ENCODE measurements at places on chromosomes 7 and 10. TPM values are rescaled to one million over a fixed set of nuclear protein-coding genes. Genes with fewer than 3 reads are reported as not detected.
A peak's percentile ranks its signal among the peaks of the same experiment; 100 is the strongest.

The LHPP gene
- 5.2 TPM for total RNA-seq

The SPDYE6 gene
- total RNA-seq = not detected

The PPP1R9A gene
- total RNA-seq = 18.2 TPM

The NFE2L3 gene
- total RNA-seq = 8.8 TPM

The GDF10 gene
- total RNA-seq = not detected

The SPDYE1 gene
- not detected for total RNA-seq

The COX15 gene
- 59.4 TPM for total RNA-seq

The OR2A42 gene
- total RNA-seq = not detected

DNA sequence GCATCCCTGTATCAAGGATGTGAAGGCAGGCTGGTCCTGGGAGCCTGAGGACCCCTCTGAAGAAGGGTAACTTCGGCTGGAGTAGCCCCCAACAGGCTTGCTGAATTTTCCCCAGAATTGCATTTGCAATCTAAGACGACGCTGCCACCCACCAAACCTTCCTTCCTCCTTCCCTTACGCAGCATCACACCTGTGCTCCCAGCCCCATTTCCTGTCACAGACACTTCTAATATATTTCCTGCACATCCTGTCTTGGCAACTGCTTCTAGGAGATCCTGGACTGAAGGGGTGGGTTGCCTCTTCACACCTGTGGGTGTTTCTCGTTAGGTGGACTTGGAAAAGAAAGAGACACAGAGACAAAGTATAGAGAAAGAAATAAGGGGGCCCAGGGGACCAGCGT lies 9.4 kb upstream of the PGAM1 start:
- peaks cover 79% of the 10 kb centered on the region for H3K4me1 ChIP-seq
- H3K4me3 ChIP-seq = no peak overlapping the region
- no peaks in the 10 kb centered on the region for H3K27me3 ChIP-seq

GRCh38 chr10:102191956-102192355 lies 34.1 kb upstream of the ELOVL3 start:
- H3K27ac ChIP-seq = no peak overlapping the region
- DNase-seq = no peak
- H3K4me1 ChIP-seq = peaks cover 11% of the 10 kb centered on the region
- no peaks in the 10 kb centered on the region for H3K36me3 ChIP-seq

DNA sequence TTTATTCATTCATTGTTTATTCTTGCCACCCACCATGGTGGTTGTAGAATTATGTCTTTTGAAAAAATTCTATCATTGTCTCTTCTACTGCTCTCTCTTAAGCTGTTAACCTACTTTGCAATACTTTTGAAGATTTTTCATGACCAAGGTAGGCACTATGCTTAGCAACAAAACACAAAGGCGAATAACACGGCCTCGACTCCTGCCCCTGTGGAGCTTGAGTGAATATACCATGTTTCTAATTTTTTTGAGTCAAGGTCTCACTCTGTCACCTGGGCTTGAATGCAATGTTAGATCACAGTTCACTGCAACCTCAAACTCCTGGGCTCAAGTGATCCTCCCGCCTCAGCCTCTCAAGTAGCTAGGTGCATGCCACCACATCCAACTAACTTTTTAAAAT lies 39.4 kb downstream of the APBB1IP start:
- H3K36me3 ChIP-seq = no peaks in the 10 kb centered on the region
- H3K4me1 ChIP-seq = no peaks in the 10 kb centered on the region
- no peak overlapping the region for H3K27ac ChIP-seq
- H3K27me3 ChIP-seq = no peaks in the 10 kb centered on the region

GRCh38 chr7:101744588-101744987 lies 72.8 kb upstream of the CUX1 start:
- H3K4me3 ChIP-seq = no peak overlapping the region
- DNase-seq = no peak
- peaks cover 5% of the 10 kb centered on the region for H3K27me3 ChIP-seq
- no peaks in the 10 kb centered on the region for H3K36me3 ChIP-seq

DNA sequence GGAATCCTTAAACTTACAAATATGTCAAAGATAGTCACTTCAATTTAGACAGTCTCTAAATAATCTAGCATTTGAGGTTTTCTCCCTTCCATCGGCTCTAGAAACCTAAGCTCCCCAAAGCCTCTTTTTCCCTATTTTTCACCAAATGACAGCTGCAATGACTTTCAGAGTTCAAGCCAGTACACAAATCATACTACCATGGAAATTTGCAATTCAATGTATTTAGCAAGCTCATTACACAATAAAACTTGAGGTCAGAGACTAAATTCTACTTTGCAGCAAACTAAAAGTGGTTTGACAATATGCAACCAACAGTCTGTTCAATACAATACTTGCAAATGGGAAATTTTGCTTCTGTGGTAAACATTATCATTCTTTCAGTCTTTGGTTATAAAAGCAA lies 80.3 kb downstream of the SKIDA1 start:
- H3K27ac ChIP-seq = no peak overlapping the region
- peaks cover 6% of the 10 kb centered on the region for H3K4me1 ChIP-seq
- H3K36me3 ChIP-seq = no peaks in the 10 kb centered on the region
- H3K27me3 ChIP-seq = no peaks in the 10 kb centered on the region
- no peak for DNase-seq

- no peak overlapping the region for H3K4me3 ChIP-seq
- no peak for DNase-seq
- H3K27me3 ChIP-seq = no peaks in the 10 kb centered on the region
- no peaks in the 10 kb centered on the region for H3K4me1 ChIP-seq
- H3K36me3 ChIP-seq = peaks cover 2% of the 10 kb centered on the region
These were observed 39.5 kb downstream of the LRMDA start for GRCh38 chr10:75470901-75471300.

- H3K27me3 ChIP-seq = no peaks in the 10 kb centered on the region
- peaks cover 15% of the 10 kb centered on the region for H3K4me1 ChIP-seq
- DNase-seq = peak; percentile 79
- H3K36me3 ChIP-seq = peaks cover 10% of the 10 kb centered on the region
- no peak overlapping the region for H3K4me3 ChIP-seq
These were observed 18.7 kb downstream of the AKR1C1 start for GRCh38 chr10:4981722-4982471.

DNA sequence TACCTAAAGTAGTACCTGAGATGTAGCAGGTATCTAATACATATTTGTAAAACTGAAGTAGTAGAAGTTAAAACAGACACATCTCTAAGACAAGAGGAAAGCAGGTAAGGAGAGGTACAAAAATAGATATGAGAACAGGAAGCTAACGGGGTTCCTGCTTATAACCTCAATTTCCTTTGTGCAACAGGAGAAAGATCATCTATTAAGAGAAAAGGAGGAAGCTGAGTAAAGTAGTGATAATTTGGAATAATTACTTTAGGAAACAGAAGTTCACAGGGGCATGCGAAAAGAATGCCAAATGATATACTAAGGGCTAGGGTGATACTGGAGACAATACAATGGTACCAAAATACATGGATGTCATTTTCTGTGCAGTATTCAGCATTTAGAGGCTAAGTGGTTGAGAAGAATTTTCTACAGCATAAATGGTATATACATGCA lies 108.7 kb downstream of the NRBF2 start:
- DNase-seq = no peak
- peaks cover 16% of the 10 kb centered on the region for H3K36me3 ChIP-seq
- H3K4me3 ChIP-seq = no peak overlapping the region
- H3K27ac ChIP-seq = no peak overlapping the region
- 0 out of 2 replicates have a peak, but pooled peaks cover 5% of the 10 kb centered on the region for H3K4me1 ChIP-seq

- no peak for DNase-seq
- no peak overlapping the region for H3K4me3 ChIP-seq
- no peak overlapping the region for H3K27ac ChIP-seq
These were observed 10.8 kb upstream of the PON1 start for GRCh38 chr7:95335093-95335492.

DNA sequence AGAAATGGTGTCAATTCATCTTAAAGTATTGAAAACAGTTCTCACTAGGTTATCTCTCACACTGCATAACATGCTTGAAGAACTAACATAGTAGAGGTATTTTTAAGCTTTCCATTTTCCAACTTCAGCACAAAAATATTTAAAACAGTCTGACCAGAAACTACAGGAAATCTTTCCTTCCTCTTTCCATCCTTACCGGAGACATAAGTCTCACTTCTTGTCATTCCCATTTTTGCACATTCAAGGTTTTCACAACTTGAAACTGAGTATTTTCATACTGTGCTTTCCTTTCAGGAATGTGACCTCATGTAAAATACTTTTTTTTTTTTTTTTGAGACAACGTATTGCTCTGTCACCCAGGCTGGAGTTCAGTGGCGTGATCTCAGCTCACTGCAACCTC lies 45.2 kb downstream of the ARHGAP12 start:
- H3K36me3 ChIP-seq = peaks cover 8% of the 10 kb centered on the region
- peaks cover 81% of the 10 kb centered on the region for H3K4me1 ChIP-seq
- H3K27ac ChIP-seq = peak overlapping the region; percentile 11
- no peaks in the 10 kb centered on the region for H3K27me3 ChIP-seq
- no peak overlapping the region for H3K4me3 ChIP-seq
- DNase-seq = no peak

DNA sequence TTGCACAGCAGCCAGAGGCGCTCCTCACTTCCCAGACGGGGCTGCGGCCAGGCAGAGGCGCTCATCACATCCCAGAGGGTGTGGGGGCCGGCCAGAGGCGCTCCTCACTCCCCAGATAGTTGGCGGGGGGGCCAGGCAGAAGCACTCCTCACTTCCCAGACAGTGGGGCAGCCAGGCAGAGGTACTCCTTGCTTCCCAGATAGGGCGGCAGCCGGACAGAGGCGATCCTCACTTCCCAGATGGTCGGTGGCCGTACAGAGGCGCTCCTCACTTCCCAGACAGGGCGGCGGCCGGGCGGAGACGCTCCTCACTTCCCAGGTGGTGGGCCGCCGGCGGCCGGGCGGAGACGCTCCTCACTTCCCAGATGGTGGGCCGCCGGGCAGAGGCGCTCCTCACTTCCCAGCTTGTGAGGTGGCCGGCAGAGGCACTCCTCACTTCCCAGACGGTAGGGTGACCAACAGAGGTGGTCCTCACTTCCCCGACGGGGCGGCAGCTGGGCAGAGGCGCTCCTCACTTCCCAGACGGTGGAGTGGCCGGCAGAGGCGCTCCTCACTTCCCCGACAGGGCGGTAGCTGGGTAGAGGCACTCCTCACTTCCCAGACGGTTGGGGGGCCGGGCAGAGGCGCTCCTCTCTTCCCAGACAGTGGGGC lies 26.5 kb downstream of the CCNY start:
- H3K27ac ChIP-seq = peak overlapping the region; percentile 72
- H3K4me1 ChIP-seq = peaks cover 62% of the 10 kb centered on the region
- H3K4me3 ChIP-seq = no peak overlapping the region
- no peaks in the 10 kb centered on the region for H3K27me3 ChIP-seq
- no peak for DNase-seq
- H3K36me3 ChIP-seq = no peaks in the 10 kb centered on the region

GRCh38 chr7:87144173-87144657 lies 8.0 kb upstream of the DMTF1 start:
- H3K4me1 ChIP-seq = peaks cover 22% of the 10 kb centered on the region
- H3K27ac ChIP-seq = no peak overlapping the region
- no peak for DNase-seq
- H3K27me3 ChIP-seq = peaks cover 4% of the 10 kb centered on the region
- H3K36me3 ChIP-seq = no peaks in the 10 kb centered on the region
- no peak overlapping the region for H3K4me3 ChIP-seq

DNA sequence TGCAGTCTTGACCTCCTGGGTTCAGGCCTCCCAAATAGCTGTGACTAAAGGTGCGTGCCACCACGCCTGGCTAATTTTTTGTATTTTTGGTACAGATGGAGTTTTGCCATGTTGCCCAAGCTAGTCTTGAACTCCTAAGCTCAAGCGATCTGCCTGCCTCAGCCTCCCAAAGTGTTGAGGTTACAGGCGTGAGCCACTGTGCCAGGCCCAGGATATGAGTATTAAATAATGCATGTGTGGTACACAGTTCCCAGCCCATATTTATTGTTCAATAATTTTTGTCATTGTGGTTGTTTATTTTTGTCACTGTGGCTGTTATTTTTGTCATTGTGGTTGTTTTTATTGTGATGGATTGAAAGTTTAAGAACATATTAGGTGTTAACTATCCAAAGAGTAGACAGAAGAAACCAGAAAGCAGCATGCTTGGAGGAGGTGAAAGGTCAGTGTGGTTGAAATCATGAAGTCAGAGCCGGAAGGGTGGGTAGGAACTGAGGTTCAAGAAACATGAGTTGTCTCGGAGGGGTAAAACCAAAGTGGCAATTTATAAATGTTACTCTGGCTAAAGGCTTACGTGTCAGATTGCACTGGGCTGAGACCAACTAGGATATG lies 45.0 kb downstream of the MRC1 start:
- 0 out of 3 replicates have a peak, but pooled peaks cover 5% of the 10 kb centered on the region for H3K27me3 ChIP-seq
- no peak for DNase-seq
- no peak overlapping the region for H3K27ac ChIP-seq
- H3K36me3 ChIP-seq = no peaks in the 10 kb centered on the region

DNA sequence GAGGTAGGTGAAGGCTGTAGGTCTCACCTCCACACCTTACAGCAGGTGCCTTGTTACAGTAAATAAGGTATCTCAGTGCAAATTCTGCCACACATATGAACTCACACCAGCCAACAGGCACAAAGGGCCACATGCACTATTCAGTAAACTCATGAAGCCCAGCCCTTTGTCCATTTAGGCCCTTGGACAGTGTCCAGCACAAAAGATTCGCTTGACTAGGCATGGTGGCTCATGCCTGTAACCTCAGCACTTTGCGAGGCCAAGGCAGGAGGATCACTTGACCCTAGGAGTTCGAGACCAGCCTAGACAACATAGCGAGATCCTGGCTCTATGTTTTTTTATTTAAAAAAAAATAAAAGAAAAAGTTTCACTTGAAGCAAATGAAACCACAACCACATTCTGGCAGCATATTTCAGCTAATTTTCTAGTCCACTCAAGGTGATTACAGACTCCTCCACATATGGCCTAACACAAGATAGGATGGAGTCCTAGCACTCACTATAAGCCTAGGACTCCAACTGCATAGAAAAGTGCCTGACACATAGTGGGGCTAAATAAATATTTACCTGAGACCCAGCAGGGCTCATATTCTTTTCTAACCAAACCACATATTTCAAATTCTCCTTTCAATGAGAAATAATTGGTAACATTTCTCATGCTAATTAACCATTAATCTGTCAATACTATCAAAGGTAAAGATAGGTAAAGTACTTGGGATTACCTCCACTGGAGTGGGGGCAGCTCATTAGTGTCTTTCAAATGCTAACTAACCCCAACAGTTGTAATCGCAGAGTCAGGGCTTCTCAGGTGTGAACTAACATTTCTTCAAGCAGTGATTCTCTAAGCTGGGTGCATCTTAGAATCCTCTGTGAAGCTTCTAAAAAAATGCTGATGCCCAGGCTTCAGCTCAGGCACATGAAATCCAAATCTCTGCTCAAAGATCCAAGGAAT lies 4.5 kb upstream of the ANKRD1 start:
- no peak for DNase-seq
- no peaks in the 10 kb centered on the region for H3K27me3 ChIP-seq
- H3K4me1 ChIP-seq = peaks cover 44% of the 10 kb centered on the region
- H3K4me3 ChIP-seq = no peak overlapping the region
- H3K36me3 ChIP-seq = no peaks in the 10 kb centered on the region
- H3K27ac ChIP-seq = no peak overlapping the region

GRCh38 chr10:63213489-63213888 lies 80.4 kb downstream of the NRBF2 start:
- DNase-seq = no peak
- H3K4me1 ChIP-seq = no peaks in the 10 kb centered on the region
- H3K27ac ChIP-seq = no peak overlapping the region

DNA sequence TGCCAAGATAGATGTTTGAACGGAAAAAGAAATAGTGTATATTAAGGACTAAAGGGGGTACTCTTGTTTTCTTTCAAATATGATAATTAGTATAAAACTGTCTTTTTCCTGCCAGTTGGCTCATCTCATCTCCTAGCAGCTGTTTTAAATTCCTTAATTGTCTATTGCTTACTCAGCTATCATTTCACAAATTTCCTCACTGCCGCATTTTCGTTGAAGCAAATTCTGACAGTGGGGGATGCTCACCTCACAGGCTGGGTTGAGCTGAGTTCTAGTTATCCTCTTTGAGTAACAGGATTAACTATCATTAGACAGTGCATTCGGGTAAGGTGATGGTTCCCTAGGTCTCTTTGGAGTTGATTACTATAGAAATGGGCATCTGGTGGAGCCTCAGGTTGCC lies 592.0 kb downstream of the AUTS2 start:
- H3K36me3 ChIP-seq = no peaks in the 10 kb centered on the region
- no peaks in the 10 kb centered on the region for H3K27me3 ChIP-seq
- no peak overlapping the region for H3K27ac ChIP-seq
